ENCODE measurements at places on chromosomes 5 and 9.

GRCh38 chr9:132993511-132993939 lies 15.0 kb downstream of the GFI1B start:
- DNase-seq, result no peak

DNA sequence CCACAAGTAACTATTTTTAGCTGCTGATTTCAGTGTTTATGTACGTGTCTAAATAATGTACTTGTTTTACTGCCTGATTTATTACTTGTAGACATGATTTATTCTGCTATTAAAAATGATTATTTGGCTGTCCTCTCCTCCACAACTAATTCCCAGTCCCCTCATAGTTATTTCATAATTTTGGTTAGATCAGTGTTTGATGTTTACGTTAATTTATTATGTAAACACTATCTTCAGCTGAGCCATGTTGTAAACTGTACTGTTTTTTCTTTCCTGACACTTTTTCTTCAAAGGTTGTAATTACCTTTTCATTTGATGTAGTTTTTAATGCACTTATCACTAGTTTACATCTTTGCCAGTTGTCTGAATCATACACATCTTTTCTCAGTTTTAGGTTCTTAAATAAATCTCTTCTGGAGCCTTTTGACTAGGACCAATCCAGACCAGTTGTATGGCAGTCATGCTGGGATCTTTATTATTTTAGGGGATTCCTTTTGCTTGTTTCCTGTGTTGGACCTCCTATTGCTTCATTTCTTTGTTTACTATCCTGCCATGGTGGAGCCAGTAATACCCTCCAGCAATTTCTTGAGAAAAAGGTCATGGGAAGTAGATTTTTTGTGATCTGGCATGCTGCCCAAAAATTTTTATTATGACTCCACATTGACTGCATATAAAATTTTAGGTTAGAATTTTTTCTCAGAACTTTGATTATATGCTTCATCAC lies 16.1 kb downstream of the AP3S1 start:
- no peak for DNase-seq

GRCh38 chr5:31854181-31855133 lies 215.5 kb downstream of the PDZD2 start:
- DNase-seq, result peak; percentile 82

DNA sequence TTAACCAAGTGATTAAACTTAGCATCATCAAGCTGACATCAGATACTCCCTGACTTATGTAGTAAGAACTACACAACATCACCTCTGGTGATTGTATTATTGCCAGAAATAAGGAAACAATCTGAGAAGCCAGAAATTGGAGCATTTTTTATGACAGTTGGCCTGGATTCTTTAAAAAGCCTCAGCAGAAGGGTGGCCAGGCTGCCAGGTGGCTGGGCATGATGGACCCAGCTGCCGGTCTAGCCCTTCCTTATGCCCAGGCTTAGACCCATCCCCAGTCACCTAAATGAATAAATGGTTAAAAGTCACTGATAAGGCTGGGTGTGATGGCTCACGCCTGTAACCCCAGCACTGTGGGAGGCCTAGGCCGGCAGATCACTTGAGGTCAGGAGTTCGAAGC lies 12.8 kb downstream of the OR1K1 start:
- DNase-seq, result no peak

Measured in H1 (cell line).